Activated CD4-positive, CD25-positive, alpha-beta regulatory T cell treated with anti-CD3 and anti-CD28 coated beads, Interleukin-2, amount 50 U/mL, for 24 hours (primary cell): ENCODE measurements at places on chromosomes 13 and 19.

DNA sequence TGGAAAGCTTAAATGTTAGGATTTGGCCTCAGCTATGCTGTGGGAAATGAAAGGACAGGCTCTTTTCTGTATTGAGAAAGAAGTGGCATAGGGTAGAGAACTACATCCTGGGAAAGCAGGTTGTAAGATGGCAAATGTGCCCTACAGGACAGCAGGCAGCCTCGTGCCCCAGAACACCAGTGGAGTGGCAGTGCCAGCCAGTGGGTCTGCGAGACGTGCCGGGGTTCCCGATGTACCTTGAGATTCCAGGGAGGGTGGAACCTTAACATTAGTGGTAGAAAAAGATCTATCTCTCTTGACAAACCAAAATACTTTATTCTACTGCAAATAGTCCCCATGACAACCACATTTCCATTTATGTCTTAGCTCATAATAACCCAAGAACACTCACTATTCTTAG lies 42.7 kb downstream of the DCLK1 start:
- no peak for ATAC-seq

- no peak for ATAC-seq
Measured at GRCh38 chr19:12647047-12647446, 19.5 kb downstream of the MAN2B1 start.

DNA sequence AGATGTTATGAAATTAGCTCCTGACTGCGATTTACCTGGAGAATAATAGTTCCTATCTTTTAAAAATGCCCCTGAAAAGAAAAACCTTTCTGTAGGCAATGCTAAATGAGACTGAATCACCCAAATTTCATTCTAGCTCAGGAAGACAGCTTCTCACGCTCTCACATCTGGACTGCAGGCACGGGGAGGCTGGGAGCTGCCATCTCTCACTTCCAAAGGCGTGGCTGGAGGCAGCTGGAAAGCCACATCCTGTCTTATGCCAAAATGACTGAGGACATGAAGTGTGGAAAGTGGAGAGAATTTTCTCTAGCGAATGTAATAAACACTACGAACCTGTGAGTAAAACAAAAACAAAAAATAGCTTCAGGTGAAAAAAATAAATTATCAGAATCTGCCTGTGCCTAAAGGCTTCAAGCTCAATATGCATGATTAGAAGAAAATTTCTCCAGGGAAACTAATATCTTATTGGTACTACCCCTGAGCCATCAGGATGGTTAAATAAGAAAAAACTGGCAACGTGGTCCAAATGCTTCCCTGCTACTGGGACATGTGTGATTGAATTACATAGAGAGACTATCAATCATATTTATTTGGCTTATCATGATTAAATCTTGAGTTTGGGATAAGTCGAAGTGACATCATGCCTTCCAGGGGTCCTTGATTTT lies 58.1 kb upstream of the UBL3 start:
- ATAC-seq = no peak

DNA sequence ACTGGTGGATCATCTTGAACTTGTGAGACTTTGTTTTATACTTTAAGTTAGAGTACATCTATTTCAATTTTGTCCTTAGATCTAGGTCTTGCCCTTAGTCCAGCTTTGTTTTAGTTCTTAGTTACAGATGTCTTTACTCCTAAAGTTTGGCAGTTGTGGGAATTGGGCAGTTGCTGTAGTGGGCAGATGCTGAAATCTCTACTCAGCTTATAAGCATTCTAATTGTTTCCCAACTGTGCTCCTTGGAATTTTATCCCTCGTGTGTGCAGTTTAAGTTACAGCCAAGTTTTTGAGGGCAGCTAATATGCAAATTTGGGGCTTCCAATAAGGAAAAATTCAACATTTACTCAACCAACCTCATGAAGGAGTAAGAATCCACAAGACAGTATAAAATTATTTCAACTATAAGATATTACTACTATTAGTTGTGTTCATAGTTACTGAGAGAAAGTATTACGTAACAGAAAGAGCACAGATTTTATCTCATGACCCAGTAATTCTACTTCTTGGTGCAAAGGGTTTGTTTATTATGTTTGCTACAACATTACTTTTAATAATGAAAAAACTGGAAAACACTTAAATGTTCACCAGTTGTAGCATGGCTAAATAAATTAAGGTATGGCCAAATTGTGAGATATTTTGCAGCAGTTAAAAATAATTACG lies 32.9 kb downstream of the CCDC122 start:
- no peak for ATAC-seq

- ATAC-seq = no peak
Measured at GRCh38 chr19:22832031-22832762, at the start of gene ZNF723. Gene ZNF723 (plus strand): TSS chr19:22832291. CDS start chr19:22832380, 89 bp downstream.

GRCh38 chr13:68813180-68813796 lies 1294.3 kb upstream of the ATXN8OS start:
- ATAC-seq = no peak

- peak; percentile 69 for ATAC-seq
Measured at GRCh38 chr19:4051175-4052101, 15.3 kb downstream of the ZBTB7A start.

DNA sequence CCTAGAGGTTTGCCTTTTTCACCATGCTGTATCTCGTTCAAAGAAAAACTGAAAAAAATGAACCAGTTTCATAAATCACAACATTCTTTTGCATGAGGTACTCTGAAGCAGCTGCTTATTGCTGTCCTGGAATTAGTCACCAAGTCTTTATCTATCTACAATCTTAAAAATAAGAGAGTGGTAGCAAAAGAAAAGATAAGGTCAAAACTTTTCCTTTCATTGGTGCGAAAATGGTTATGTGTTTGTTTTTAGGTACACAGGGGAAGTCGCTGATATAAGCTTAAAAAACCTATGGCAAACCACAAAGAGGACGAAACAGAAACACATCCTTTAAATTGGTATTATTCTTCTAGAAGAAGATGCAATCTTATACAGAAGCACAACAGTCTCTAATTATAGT lies 20.7 kb downstream of the OBI1 start:
- peak; percentile 24 for ATAC-seq

DNA sequence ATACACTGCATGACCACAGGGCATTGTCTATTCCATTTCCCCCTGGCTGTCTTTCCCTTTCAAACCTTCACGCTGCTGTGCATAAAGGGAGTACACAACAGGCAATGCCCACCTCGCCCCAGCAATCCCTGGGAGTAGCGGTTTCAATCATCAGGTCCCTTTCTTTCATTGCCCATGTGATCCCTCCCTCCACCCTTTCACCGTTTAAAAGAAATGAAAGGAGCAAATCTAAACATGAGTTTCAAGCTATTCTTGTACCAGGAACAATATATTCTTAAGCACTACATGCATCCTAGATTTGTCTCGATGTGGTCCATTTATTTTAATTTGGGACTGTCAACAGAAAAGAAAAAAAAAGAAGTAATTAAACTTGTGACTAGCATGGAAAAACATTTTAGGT lies 123.4 kb upstream of the ARGLU1 start:
- no peak for ATAC-seq

- no peak for ATAC-seq
Measured at GRCh38 chr19:38412961-38413360, 10.1 kb downstream of the FAM98C start.
